Renal cortical epithelial cell (primary cell): ENCODE measurements at places on chromosomes 3 and 15. TPM values are rescaled to one million over a fixed set of nuclear protein-coding genes. Genes with fewer than 3 reads are reported as not detected.

Gene MORC1
- under 0.01 and 0.05 TPM in 2 replicates for total RNA-seq

- no peak for DNase-seq
These were observed 707.0 kb downstream of the ROBO2 start for GRCh38 chr3:77746892-77747291.

Gene ARNT2
- 2.8 and 20.8 TPM in 2 replicates for total RNA-seq

Gene NEK11
- total RNA-seq, result 14.4 and 28.6 TPM in 2 replicates

- DNase-seq, result no peak
These were observed 17.7 kb downstream of the SOX2 start for GRCh38 chr3:181729341-181729869.

Gene SLC38A3
- total RNA-seq, result 1.8 TPM in 1 of 2 replicates, not detected in the other

DNA sequence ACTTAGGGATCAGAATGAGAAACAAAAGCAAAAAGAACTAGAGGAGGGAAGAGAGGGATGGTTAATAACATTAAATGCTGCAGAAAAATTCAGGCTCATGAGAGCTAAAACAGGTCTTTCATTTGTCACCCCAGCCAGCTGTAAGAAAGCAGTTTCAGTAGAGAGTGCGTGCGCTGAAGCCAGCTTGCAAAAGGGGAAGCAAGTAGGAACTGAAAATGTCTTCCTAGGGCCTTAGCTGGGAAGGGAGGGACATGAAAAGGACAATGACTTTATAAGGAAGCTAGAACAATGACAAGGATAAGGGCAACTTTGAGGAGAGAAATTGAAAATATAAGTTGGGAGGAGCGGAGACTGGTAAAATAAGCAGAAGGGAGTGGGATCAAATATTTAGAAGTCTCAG lies 3.1 kb downstream of the CIAO2A start:
- no peak for DNase-seq

GRCh38 chr3:49788056-49788455 lies 1.7 kb upstream of the IP6K1 start:
- DNase-seq, result no peak

DNA sequence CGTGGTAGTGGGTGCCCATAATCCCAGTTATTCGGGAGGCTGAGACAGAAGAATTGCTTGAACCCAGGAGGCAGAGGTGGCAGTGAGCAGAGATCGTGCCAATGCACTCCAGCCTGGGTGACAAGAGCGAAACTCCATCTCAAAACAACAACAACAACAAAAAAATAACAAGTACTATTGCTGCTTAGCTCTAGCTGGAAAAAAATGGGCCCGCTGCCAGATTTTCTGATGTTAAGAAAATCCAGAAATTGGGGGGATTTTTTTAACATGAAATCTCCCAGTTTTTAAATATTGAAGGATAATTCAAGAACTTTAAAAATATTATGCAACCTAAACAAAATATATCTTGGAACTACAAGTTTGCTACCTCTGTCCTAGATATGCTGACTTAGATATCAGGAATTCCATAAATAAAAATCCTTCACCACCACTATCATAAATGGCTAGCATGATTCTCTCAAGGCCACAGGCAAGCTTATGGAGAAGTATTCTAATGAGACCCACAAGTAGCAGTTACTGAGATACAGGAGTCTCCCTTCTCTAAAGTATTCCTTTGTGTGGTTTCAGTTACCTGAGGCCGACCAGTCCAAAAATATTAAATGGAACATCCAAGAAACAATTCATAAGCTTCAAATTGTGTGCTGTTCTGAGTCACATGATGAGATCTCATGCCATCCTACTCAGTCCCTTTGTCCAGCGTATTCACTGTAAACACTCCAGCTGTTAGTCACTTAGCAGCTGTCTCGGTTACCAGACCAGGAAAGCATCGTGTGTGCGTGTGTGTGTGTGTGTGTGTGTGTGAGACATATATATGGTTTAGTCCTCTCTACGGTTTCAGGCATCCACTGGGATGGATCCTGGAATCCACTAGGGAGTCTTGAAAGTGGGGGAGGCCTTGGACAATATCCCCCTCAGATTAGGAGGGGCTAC lies 277.2 kb downstream of the TBL1XR1 start:
- DNase-seq, result no peak

DNA sequence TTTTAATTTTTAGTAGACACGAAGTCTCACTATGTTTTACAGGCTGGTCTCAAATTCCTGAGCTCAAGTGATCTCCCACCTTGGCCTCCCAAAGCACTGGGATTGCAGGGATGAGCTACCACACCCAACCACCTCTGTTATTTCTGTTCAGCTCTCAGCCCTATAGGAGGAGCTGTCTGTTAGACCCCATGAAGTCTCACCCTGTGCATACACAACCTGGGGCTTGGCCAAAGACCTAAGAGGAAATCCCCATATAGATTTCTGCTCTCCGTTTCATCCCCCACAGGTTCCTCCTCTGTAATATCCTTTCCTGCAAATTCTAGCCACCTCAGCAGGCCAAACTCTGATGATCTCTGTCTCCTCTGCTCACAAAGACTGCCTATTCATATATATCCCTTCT lies 56.6 kb upstream of the CTDSPL2 start:
- DNase-seq, result no peak

DNA sequence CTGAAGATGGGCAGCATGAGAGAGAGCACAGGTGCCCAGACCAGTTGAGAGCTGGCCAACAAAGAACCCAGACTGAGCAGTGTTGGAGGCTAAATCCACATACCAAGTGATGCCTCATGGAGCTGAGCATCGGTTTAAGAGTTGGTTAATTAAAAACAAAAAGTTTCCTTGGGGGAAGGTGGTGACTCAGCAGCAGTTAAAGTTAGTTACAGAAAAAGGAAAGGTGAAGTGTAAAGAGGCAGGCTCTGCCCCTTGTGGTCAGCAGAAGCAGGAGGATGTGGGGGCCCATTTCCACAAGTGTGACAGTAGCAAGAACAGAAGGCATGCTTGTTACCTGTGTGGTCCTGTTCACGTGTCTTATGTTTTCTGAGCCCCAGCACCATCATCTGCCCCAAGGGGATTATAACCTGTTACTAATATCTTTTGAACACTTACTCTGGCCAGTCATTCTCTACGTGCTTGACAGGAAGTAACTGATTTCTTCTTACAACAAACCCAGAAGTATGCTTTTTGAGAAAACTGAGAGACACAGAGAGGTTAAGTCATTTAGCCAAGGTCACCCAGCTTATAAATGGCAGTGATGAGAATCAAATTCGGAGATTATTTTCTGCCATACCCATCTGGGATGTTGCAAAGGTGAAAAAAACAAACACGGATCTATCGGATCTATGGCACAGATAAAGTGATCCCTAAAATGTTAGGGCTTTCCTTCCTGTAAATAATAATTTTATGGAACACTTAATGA lies 91.0 kb downstream of the EPHB1 start:
- DNase-seq, result peak; percentile 97

DNA sequence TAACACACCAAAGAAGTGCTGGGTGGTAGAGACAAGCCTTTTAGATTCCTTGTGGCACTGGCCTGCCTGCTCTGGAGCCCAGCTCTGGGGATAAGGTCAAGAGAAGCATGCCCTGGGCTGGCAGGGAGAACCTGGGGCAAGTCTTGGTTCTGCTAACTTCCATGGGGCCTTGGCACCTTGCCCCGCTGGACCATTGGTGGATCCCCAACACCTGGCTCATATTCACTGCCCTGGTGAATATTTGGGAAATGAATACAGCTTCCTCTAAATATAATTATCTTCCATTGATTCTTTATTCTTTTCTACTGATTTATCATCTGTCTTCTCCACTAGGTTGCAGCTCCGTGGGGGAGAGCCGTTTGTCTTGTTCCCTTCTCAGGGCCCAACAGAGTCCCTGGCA lies 89.5 kb downstream of the RAB11A start:
- no peak for DNase-seq

GRCh38 chr3:184620475-184621119 lies 59.0 kb downstream of the EPHB3 start:
- peak; percentile 37 for DNase-seq
